ENCODE measurements at places on chromosomes 6 and 20.

- DNase-seq, result no peak
Observed at GRCh38 chr20:22414305-22414742, 170.0 kb downstream of the FOXA2 start.

GRCh38 chr6:13274707-13275434, 53.5 kb downstream of the TBC1D7 start:
- DNase-seq, result no peak

DNA sequence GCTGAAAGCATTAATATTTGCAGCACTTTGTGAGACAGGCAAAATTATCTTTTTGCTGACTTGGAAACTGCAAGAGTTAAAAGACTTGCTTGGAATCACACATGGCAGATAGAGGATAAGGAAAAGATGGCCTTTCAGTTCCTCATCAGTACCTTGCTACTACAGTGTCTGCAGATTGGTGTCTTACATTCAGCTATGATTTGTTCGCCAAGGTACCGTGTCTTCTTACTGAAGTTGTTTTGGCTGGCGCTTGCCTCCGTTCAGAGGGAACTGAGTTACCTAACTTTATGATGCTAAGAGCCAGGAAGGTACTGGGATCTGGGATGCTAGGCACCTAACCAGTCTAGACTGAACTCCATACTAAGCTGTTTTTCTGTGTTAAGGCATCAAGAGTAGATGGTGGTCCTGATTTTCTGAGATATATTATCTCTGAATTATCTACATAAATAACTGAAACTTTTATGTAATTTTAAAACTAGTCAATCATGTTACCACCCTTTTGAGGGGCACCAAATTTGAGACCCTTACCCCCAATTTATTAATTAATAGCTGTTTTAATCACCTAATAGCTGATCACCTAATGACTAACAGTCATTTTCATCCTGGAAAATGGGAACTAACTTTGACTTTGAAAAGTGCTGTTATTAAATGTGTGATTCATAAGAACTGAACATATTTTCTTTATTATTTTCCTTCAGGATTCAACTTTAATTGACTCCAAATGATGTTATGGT, 2.5 kb downstream of the WTAP start:
- no peak for DNase-seq

- no peak for DNase-seq
Observed at GRCh38 chr6:143516690-143517446, 5.3 kb upstream of the FUCA2 start.

DNA sequence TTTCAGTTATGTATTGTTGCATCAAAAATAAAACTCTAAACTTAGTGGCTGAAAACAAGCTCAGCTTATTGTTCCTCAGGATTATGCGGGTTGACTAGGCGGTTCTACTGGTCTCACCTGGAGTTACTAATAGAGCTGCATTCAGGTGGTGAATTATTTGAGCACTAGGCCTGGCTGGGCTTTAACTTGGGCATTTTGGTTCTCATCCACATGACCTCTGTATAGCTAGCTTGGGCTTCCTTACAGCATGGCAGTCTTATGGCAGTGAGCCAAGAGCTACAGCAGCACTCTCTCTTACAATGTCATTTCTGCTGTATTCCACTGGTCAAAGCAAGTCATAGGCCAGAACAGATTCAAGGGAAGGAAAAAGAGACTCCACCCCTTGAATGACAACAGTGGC, 1.6 kb downstream of the PGBD1 start:
- DNase-seq, result no peak

DNA sequence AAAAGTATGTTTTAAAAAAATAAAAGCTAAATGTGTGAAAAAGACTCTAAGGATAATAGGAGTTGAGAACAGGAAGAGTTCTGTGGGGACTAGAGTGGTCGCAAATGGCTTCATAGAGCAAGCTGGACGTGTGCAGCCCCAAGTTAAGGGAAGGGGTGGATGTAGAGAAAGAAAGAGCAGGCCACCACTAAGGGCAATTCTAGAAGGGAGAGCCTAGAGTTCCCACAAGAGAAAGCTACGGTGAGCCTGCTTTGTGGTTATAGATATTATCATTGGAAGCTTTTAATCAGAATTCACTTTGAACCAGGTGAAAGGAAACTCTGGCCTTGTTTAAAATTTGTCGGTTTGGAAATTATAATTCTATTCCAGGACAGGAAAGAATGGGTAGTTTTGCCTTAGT, 101.6 kb downstream of the HIVEP2 start:
- no peak for DNase-seq

DNA sequence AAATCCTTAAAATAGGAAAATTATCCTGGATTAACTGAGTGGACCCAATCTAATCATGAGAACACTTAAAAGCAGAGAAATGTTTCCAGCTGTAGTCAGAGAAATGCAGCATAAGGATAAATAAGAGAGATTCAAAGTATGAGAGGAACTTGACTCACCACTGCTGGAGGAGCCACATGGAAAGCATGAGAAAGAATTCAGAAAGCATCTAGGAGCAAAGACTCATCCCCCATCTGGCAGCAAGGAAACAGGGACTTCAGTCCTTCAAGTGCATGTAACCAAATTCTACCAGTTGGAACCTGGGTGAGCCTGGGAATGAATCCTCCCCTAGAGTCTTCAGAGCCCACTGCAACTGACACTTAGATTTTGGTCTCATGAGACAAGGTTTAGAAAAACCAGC, 33.7 kb downstream of the RNF146 start:
- no peak for DNase-seq

GRCh38 chr6:94175465-94175864, 756.1 kb upstream of the EPHA7 start:
- DNase-seq, result no peak

- DNase-seq, result peak; percentile 64
Observed at GRCh38 chr20:63641146-63641791, 12.0 kb downstream of the STMN3 start.

GRCh38 chr20:51419646-51420045, 122.9 kb downstream of the NFATC2 start:
- no peak for DNase-seq

DNA sequence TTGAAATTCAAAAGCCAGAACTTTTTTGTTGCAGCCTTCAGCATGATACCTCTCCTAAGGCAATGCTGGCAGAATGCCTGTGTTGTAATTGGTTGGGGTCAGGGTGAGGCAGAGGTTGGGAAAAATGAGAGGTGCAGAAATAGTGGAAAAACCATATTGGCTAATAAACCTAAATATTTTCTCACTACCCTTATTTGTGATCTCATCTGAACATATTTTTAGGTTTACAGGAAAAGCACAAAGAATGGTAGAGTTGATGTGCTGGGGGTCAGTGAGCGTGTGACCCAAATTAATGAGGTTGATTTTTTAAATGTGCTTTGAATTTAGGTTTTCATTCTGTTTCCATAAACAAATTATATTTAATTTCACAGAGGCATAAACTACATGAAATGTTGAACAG, 437.3 kb downstream of the HDGFL1 start:
- no peak for DNase-seq

GRCh38 chr6:57297505-57297904, 19.9 kb upstream of the PRIM2 start:
- DNase-seq, result no peak

- no peak for DNase-seq
Observed at GRCh38 chr6:15937602-15938001, 191.3 kb upstream of the MYLIP start.

- DNase-seq, result no peak
Observed at GRCh38 chr20:21936261-21936660, 230.8 kb downstream of the PAX1 start.

DNA sequence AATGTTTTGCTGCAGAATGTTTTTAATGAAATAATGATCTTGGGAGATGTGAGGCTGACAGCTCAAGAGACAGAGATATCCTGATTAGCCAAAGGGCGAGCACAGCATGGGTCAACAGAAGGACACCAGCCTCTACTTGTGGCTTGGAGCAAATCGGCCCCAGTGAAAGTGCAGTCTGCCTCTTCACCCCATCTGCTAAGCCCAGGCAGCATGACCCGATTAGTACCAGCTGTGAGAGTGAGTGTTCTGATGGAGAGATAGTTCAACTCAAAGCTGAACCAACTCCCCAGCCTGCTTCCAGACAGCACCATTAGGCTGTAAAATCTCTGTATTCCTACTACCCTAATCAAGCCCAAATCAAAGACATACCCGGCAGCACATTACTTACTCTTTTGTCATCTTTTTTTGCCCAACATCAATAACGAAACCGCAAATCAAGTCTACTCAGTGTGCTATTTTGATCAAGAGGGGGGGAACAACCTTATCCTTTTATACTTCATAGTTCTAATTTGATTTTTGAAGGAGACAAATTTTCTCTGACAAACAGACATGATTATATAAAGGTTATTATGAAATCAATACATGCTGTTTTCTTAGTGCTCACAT, 514.1 kb upstream of the NRSN1 start:
- no peak for DNase-seq

DNA sequence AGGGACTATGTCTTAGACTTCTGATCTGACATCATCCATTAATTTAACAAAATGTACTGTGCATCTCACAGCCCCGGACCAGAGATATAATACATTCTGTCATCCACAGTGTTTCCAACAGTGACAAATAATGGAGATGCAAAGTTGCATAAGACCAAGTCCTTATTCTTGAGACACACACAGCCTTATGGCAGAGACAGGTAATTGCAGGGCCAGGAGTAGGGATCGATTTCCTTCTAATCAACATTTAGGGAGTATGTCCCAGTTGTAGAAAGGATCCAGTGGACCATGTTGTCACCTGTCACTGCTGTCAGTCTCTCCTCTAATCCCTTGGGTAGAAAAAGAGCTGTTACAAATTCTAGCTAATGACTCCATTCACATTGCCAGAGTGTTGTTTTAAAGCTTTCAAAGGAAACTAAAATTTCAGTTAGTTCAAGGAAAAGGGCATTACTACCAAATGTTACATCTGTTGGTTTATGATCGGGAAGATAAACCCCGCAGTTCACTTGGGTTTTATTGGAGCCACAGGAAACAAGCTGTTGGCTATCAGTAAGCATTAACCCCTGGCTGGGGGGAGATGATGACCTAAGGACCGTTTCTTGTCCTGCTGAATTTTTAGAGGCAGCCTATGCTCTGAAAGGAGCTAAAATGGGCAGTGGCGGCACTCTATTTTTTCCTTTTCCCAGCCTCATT, 111.4 kb upstream of the ATXN1 start:
- DNase-seq, result no peak

DNA sequence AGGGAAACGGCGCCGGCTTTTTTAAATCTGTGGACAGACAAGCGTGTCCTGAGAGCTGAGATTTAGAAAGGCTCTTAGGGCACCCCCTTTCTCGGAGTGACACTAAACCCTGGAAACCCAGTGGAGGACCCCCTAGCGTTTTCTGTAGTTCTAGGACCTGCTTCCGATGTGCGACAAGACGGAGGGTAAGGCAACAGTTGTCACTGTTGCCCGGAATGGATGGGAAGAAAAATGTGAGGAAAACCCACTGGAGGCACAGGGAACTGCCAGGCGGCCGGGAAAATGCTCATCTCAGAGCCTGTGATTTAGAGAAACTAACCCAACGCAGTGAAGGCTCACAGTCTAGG, 551 bp upstream of the ATP5F1E start:
- no peak for DNase-seq

DNA sequence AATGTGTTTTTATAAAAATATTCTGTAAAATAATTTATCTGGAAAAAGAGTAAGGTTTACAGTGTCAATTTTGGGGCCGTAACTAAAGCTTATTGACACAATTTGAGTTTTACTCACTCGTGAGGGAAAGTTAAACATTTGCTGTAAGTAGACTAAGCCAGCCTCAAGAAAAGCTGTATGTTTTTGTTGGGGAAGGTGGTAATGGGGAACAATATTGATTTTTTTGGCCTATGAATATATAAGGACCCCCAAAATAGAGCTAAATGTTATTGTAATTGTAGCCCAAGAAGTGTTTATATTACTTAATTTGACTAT, 1.4 kb downstream of the SENP6 start:
- DNase-seq, result no peak

DNA sequence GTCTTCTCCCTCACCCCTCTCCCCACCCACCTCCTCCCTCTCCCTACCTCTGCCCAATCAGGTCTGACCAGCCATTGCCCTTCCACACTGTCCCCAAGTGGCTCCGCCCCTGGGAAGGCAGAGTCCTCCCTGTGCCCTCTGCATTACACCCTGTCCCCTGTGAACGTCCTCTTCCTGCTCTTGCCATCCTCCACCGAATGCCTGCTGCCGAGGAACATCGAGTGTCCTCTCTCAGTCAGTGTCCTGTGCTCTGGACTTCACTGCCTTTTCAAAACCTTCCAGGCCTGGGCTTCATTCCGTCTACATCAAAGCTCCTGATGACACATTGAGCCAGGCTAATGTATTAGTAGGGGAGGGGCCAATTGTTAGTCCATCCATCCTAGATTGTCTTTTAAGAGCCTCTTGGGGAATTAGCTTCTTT, 3.3 kb upstream of the PACSIN1 start:
- no peak for DNase-seq

- no peak for DNase-seq
Observed at GRCh38 chr6:160337301-160337700, 10.9 kb upstream of the SLC22A3 start.

DNA sequence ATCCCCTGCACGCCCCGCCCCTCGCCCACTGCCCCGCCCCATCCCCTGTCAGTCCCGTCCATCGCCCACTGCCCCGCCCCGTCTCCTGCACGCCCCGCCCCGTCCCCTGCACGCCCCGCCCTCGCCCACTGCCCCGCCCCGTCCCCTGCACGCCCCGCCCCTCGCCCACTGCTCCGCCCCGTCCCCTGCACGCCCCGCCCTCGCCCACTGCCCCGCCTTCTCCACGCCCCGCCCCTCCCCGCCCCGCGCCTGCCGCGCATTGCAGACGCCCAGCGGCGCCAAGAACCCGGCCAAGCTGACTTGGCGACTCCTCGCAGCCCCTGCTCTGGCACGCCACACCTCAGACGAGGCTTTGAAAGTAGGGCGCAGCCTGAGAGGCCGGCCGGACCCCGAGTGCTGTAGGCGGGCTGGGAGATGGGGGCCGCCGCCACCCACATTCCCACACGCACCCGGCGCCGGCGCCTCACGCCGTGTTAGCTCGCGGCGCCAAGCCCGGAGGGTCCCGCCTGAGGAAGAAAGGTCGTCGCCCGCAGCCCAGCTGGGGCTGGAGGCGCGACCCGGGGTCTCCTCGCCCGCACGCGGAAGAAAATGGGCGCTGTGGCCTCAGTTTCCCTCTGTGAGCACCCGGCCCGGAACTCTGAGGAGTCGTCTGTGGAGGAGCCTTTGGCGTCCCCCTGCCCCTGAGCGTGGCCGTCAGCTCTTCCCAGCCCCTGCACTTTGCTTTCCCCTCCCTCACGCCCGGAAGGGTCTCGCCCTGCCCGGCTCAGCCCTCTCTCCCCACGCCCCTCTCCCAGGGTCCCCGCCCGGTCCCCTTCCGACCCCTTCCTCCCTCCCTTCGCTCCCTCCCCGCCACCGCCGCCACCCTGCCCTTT, at the start of gene RAD21L1:
Gene RAD21L1 (plus strand): TSS at position 262 of the 872 bp plus-strand sequence. CDS start 2,410 bp downstream, outside the sequence.
- DNase-seq, result peak; percentile 88

DNA sequence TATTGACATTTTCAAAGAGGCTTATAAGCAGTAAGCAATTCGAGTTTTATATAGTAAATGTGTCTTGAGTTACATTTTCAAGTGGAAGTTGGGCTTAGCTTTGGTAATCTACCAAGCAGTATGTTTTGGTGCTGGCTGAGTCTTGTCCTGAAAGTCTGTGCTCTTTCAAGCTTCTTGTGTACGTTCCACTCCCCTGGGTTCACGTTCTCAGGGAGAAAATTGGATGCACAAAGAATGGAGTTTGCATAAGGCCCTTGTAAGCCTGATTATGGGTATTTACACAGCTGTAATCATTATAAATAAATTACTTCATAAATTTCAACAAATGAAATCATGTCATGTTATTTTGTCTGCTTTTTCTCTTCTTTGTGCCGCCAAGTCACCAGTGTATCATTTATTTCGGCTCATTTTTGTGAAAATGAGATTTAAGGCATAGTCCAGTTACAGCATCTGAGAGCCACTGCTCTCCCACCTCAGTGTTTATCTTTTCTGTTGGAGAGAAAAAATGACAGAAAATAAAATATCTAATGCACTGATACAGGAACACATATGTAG, 262.5 kb downstream of the BTBD3 start:
- no peak for DNase-seq
